IPS DF 19.7 (cell line): ENCODE measurements at places on chromosomes 13 and 19.
A peak's percentile ranks its signal among the peaks of the same experiment; 100 is the strongest.

GRCh38 chr13:108383667-108384066 lies 114.1 kb downstream of the TNFSF13B start:
- no peak for DNase-seq

DNA sequence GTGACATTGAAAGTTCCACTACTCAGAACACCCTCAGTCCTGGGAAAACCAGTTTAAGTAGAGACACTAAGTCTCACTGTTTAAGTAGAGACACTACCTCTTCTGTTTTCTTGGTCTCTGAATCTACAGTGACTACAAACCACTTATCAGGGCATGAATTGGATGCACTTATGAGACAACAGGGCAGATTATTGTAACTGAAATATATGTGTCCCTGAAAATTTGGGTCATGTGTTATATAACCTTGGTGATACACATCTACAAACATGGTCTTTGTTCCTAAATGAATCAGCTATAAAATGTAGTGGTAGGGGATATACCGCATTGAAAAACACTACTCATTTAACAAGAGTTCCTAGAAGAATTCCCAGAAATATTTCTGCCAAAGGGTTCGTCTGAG lies 55.7 kb downstream of the SERP2 start:
- DNase-seq: no peak

DNA sequence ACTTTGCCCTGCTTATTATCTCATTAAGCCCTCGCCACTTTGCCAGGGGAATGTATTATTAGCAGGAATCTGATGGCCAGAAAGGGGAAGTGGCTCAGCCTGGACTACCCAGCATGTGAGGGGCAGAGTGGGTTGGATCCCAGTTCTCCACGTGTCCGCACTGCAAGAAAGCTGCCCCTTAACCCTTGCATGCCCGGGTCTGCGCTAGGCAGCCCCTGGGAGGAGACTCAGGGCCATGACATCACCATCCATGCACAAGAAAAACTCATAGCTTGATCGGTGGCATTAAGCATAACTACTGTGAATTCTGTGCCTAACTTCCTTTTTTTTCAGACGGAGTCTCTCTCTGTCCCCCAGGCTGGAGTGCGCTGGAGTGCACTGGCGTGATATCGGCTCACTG lies 8.9 kb downstream of the CACNG8 start:
- DNase-seq: no peak

GRCh38 chr13:27182844-27183497 lies 11.4 kb upstream of the USP12 start:
- no peak for DNase-seq

GRCh38 chr13:107799001-107799400 lies 416.3 kb downstream of the LIG4 start:
- no peak for DNase-seq

DNA sequence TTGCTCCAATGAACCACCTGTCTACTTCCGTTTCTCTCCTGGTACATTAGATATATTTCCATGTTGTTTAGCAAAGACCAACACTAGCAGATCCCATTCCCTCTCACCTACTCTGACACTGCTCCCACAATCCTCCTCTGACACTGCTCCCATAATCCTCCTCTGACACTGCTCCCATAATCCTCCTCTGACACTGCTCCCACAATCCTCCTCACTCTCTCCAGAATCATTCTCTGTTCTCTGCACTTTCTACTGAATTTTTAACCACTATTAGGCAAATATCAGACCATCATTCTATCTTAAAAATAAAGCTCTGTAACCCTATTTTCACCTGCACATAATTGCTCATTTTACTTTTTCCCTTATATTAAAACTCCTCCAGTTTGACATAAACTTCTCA lies 578.5 kb upstream of the PCDH20 start:
- no peak for DNase-seq

DNA sequence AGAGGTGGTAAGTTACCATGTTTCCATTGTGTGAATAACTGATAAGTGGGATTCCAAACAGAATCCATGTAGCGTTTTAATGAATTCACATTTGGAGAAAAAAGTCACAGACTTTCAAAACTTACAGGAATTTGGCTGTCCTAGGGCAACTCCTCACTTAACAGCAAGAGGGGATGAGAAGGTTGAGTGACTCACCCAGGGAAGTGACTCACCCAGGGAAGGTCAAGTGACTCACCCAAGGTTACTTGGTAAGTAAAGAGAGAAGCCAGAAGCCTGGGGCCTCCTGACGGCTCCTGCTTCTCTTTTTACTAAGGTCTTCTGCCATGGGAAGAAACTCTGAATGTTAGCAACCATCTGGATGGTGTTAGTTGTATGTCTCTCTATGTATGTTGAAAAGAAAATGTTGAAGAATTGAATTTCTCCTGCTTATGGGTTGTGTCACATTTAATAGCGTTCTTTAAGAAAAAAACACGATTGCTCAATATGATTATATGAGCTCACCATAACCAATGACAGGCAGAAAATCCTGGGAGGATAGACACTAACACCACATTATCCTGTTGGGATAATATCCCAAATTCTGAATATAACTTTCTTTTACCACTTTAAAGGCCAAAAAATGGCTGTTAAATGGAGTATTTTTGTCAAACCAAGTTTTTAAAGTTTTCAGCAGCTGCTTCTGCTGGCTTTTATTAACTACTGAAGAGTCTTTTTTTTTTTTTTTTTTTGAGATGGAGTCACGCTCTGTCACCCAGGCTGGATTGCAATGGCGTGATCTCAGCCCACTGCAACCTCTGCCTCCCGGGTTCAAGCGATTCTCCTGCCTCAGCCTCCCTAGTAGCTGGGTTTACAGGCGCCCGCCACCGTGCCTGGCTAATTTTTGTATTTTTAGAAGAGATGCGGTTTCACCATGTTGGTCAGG lies 195.6 kb downstream of the GGACT start:
- DNase-seq: peak; percentile 86

DNA sequence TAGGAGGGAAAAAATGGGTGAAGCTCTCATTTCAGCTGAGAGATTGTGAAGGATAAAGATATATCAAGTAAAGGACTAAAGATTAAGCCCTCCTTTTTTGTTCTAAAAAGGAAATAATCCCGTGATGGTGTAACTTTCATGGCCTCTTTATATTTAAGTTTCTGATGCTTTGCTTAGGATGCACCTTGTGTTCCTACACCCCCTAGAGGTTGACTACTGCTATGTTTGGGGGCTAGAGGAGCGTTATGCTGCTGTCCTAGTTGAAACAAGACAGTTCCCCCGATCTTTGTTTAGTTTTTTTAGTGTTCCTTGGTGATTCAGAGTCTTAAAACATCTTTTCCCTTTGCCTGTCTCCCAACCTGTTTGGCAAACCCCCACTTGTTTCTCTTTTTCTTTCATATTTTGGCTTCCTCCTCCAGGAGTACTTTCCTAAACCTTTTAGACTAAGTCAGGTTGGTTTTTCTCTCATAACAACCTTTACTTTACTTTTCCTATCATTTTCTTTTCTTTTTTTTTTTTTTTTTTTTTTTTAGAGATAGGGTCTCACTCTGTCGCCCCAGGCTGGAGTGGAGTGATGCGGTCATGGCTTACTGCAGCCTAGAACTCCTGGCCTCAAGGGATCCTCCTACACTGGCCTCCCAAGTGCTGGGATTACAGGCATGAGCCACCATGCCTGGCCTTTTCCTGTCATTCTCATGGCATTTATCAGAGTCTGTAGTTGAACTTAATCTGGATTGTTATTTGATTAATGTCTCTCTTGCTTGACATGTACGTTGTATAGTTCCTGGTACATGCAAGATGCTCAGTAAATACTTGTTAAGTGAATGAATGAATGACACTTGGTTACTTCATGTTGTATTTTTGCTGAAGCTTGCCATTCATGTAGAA lies 2.8 kb downstream of the UBA2 start:
- no peak for DNase-seq

GRCh38 chr19:47540748-47541147 lies 25.9 kb upstream of the NAPA start:
- no peak for DNase-seq

GRCh38 chr19:18762125-18763023 lies 28.7 kb downstream of the COMP start:
- DNase-seq: no peak

GRCh38 chr19:18287836-18288772 lies 6.7 kb upstream of the JUND start:
- DNase-seq: no peak

- DNase-seq: no peak
Measured at GRCh38 chr19:1663852-1664251, 11.4 kb upstream of the TCF3 start.

GRCh38 chr13:33441015-33441414 lies 155.5 kb upstream of the STARD13 start:
- peak; percentile 17 for DNase-seq

GRCh38 chr13:46387064-46387851 lies at the start of gene RUBCNL:
RUBCNL (minus strand) TSS chr13:46387252; CDS start chr13:46372475, 14,777 bp downstream.
- DNase-seq: no peak

DNA sequence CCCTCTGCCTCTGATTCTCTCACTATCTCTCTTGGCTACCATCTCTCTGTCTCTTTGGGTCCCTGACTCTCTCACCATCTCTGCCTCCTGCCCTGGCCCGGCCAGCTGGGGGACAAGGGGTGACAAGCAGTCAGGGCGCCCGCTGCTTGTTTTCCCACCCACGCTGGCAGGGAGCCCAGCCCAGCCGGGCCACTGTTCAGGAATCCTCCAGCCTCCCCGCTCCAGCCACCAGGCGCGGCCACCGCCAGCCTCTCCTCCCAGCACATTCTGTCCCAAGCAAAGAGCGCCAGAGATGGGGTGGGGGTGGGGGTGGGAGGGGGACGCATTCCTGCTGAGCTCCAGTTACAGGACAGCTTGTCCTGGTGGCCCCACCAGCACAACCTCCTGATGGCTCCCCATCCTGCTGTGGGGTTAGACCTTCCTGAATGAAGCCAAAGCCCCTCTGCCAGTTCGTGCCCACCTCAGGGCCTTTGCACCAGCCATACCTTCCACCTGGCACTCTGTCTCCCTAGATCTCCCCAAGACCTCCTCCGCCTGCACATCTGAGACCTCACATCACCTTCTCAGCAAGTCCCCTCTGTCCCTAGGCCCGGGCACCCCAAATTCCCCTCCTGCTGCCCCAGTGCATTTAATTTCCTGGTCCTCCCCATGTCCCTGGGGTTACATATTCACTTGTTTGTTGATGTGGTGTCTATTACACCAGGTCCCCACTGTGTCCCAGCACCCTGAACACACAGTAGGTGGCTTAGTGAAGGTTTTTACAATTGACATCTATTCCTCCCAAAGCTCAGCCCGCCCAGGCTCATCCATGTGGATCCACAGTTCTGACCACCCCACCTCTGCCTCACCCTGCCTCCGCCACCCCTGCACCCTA lies 12.5 kb downstream of the ARRDC2 start:
- no peak for DNase-seq

GRCh38 chr13:41780715-41781706 lies 179.9 kb downstream of the VWA8 start:
- no peak for DNase-seq

GRCh38 chr19:51014242-51014641 lies 5.3 kb downstream of the KLK10 start:
- DNase-seq: no peak

- no peak for DNase-seq
Measured at GRCh38 chr19:16436780-16437332, 34.9 kb downstream of the EPS15L1 start.

DNA sequence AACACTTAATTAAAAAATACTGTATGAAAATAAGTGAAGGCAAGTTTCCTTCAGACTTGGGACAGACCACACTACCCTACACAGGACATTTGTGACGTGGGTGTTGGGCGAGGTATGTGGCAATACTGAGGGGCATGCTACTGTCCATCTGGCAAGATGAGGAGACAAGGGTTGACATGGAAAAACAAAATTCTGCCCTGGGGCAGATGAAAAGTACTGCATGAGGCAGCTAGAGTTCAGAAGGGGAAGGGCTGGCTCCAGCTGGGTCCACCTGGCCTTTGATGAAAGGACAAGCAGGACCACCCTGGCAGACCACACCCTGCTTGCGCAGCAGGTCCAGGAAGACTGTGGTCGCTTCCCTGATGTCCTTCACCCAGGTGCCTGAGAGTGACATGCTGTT lies 43.2 kb downstream of the LATS2 start:
- no peak for DNase-seq

GRCh38 chr13:60494296-60494695 lies 97.3 kb downstream of the TDRD3 start:
- no peak for DNase-seq

GRCh38 chr19:50415661-50416033 lies 3.1 kb upstream of the SPIB start:
- no peak for DNase-seq

- no peak for DNase-seq
Measured at GRCh38 chr19:57825511-57825910, 4.6 kb upstream of the ZNF587B start.

DNA sequence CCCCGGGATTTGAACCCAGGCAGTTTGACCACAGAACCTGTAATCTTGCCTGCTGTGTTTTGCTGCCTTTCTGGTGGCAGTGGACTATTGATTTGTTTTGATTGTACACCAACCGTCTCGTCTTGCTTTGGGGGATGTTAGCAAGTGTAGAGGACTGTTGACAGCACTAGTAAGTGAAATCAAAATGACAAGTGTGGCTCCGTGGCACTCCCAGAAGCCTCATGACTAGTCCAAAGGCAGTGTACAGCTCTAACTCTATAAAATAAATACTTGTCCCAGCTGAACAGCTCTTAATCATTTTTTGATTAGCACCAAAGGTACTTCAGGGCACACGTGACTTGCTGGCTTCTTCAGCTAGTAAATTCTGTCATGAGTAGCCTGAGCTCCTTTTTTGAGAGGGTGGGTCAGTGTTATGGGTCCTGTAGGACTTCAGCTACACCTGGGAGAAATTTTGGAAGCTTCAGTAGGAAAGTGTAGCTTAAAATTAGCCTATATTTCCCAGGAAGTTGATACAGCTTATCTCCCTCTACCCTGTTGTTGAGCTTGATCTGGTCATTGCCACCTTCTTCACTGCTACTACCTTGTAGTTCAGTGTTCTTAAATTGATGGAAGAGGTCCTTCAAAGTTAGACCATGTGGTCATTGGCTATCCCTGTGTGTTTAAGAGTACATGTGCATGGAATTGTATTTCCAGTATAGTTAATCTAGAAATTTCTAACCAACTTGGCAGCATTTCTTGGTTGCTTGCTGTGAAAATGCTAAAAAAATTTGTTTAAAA lies 15.1 kb downstream of the TM9SF2 start:
- DNase-seq: no peak

DNA sequence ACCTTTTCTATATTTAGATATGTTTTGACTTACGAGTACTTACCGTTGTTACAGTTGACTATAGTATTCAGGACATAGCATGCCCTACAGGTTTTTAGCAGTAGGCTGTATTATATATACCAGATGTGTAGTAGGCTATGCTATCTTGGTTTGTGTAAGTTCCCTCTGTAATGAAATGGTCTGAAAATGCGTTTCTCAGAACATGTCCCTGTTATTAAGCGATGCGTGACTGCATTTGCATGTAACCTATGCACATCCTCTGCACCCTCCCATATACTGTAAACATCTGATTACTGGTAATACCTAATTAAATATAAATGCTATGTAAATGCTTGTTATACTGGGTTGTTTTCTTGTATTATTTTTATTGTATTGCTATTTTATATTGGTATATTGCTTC lies 6.6 kb downstream of the ZNF766 start:
- no peak for DNase-seq

- DNase-seq: no peak
Measured at GRCh38 chr19:16698914-16699313, 20.7 kb upstream of the NWD1 start.

DNA sequence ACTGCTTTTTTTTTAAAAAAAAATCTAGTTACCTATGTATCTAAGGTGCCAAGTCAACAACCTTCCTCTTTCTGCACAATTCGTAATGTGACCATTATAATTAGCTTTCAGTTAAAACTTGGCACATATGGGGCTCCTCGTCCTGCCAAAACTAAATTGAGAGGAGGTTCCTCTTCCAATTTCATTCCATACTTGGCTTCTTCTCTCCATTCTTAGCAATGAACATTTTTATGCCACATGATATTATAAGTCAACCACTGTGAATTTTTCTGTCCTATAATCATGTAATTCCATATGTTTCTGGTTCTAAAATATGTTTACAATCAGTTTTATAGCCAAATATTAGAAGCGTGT lies 177.0 kb downstream of the DCLK1 start:
- DNase-seq: no peak
